ENCODE measurements at places on chromosomes 13 and 19. TPM values are rescaled to one million over a fixed set of nuclear protein-coding genes. Genes with fewer than 3 reads are reported as not detected.

ZNF728 gene
- total RNA-seq: 3.9 TPM

C5AR1 gene
- total RNA-seq: 33.4 TPM

TLE6 gene
- 0.57 TPM for total RNA-seq

CGB2 gene
- not detected for total RNA-seq

GPC5 gene
- total RNA-seq: 0.37 TPM

DHDH gene
- total RNA-seq: not detected

ZNF260 gene
- total RNA-seq: 7.6 TPM

ZNF208 gene
- 16.9 TPM for total RNA-seq

Measured in posterior vena cava (tissue), 2 donors.